ENCODE measurements at places on chromosomes 1 and 21. TPM values are rescaled to one million over a fixed set of nuclear protein-coding genes. Genes with fewer than 3 reads are reported as not detected.
A peak's percentile ranks its signal among the peaks of the same experiment; 100 is the strongest.

The FMN2 gene
- total RNA-seq = not detected

- DNase-seq = peak; percentile 78
Observed at GRCh38 chr1:23210963-23211362, 6.3 kb downstream of the HTR1D start.

DNA sequence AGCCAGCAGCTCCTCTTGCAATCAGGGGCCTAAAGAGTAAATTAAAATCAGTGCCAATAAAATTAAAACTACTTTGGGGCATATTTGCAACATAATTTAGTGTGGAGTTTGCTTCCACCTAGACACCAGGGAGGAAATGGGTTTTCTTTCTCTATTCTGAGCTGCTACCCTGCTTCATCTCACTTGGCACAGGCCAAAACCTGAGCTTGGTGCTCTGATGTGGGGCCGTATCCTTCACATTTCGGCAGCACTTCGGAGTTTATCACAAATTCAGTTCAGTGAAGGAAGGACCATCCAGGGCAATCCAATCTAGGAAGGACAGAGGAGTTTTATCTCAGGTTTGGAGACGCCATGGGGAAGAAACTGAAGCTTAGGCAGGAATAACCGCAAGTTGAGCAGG lies 123.6 kb upstream of the SPATA6 start:
- DNase-seq = no peak

GRCh38 chr1:65265651-65266351 lies 43.5 kb upstream of the DNAJC6 start:
- peak; percentile 20 for DNase-seq

The ETV3L gene
- not detected for total RNA-seq

DNA sequence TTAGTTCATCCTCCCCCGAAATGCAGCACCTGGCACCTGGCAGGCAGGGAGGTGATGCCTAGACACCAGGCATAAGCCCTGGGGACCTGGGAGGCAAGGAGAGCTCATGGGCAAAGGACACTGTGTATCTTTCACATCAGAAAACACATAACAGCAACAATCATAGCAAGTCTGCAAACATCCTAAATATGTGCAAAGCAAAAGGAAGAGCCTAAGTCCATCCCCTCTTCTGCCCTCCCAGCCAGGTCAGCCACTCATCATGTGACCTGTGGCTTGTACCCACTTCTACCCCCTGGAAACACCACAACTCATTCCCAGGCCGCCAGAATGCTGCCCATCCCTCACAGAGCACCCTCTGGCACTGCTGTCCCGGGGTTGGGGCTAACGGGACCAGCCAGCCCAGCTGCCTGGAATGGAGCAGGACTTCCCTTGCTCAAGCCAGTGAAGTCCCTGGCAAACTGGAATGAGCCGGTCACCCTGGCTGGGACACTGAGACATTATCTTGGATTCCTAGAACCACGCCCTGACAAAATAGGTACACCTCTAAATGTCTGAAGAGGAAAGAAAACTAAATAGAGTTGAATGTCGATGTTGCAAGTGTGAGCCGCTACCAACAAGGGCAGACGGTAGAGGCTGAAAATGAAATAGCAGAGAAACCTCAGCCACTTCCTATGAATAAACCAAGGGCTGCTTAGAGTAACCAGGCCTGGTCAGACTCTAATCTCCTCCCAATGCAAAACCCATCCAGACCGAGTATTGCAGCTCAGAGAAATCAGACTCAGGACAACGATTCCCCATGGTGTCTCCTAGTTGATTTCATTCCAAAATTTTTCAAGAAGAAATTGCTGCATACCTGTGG lies 29.4 kb downstream of the TMPRSS2 start:
- no peak for DNase-seq

The TLCD4 gene
- total RNA-seq = 0.53 TPM

DNA sequence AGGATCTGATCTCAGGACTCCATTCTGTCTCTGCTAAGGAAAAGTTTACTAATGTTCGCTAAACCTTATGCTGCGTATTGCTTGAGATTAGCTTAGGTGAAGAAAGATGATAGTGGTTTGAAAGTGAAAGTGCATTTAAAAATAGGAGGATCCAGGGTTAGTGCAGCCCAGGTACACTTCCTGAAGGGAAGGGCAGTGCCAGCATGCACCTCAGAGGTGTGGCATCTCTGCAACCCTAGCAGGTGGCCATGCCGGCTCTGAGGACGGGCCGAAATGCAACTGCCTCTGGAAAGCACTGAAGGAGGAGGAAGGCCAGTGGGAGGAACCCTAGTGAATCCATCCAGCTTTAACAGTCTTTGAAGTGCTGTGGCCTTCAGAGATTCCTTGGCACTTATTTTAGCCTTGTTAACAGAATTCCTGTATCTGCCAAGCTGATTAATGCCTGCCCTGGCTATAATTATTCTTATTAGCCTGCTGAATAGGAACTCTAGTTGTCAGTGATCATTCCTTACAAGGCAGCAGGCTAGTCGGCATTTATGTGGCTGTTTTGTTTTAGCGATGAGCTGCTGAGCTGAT lies 5.5 kb downstream of the PTGFRN start:
- no peak for DNase-seq

DNA sequence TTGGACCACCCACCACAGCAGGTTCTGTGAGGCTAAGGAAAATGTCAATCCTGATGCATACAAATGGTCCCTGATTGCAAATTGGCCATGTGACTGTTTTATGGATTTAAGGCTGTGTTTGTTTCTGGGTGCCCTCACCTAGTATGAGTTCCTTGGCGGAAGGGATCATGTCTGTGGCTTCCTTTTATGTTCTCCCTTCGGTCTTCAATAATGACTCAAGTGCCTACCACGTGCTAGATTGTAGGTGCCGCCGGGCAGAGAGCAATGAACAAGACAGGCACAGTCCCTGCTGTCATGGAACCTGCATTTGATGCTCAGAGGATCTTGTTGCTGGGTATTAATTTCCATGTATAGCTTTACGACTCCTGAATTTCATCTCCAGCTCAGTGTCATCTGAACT lies 9.8 kb upstream of the VWA5B1 start:
- DNase-seq = no peak

- no peak for DNase-seq
Observed at GRCh38 chr1:109718495-109718894, 6.4 kb downstream of the GSTM5 start.

- DNase-seq = no peak
Observed at GRCh38 chr1:60225486-60225885, 151.9 kb upstream of the C1orf87 start.

The SLAMF9 gene
- total RNA-seq = 16.6 TPM

The FOXO6 gene
- not detected for total RNA-seq

Measured in bronchial epithelial cell (primary cell).